Left renal pelvis (tissue), 4 donors: ENCODE measurements at places on chromosomes 11 and 22. TPM values are rescaled to one million over a fixed set of nuclear protein-coding genes. Genes with fewer than 3 reads are reported as not detected.

C11orf42 gene
- polyA plus RNA-seq = 0.86 TPM

PRR14L gene
- polyA plus RNA-seq = 28.3 TPM

DNAJB13 gene
- 0.33 TPM for polyA plus RNA-seq

CSTPP1 gene
- 32.5 TPM for polyA plus RNA-seq

ASCL2 gene
- 2.2 TPM for polyA plus RNA-seq

- no peak for DNase-seq
Measured at GRCh38 chr11:18319914-18320313, 2.0 kb downstream of the HPS5 start.

GRCh38 chr11:951507-951906 lies 25.8 kb downstream of the AP2A2 start:
- no peak for DNase-seq

GRCh38 chr11:15194671-15195415 lies 80.1 kb downstream of the INSC start:
- DNase-seq = no peak

- no peak for DNase-seq
Measured at GRCh38 chr11:35281169-35281688, 138.1 kb downstream of the SLC1A2 start.

DNA sequence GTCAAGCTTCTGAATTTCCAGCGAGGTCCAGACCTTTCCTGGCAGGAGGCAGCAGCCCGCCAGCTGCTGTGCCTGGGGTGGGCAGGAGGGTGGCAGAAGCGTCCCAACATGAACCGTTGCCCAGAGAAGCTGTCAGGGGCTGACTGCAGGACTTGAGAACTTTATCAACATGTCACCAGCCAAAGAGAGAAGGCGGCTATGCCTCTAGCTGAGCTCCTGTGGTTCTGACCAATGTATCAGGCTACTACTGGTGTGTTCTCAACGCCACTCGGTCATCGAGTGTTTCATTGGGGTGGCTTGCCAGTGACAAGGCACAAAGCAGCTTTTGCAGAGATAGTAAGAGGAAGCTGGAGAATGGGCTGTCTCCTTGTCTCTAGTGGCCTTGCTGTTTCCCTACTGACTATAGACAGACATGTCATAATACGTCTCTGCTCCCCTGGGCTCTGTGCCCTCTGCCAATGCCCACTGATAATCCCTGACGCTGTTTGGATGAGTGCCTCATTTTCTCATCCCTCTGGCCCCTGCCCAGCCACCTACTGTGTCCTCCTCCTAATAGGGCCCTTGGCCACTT lies 17.6 kb upstream of the ASCC2 start:
- no peak for DNase-seq

DNA sequence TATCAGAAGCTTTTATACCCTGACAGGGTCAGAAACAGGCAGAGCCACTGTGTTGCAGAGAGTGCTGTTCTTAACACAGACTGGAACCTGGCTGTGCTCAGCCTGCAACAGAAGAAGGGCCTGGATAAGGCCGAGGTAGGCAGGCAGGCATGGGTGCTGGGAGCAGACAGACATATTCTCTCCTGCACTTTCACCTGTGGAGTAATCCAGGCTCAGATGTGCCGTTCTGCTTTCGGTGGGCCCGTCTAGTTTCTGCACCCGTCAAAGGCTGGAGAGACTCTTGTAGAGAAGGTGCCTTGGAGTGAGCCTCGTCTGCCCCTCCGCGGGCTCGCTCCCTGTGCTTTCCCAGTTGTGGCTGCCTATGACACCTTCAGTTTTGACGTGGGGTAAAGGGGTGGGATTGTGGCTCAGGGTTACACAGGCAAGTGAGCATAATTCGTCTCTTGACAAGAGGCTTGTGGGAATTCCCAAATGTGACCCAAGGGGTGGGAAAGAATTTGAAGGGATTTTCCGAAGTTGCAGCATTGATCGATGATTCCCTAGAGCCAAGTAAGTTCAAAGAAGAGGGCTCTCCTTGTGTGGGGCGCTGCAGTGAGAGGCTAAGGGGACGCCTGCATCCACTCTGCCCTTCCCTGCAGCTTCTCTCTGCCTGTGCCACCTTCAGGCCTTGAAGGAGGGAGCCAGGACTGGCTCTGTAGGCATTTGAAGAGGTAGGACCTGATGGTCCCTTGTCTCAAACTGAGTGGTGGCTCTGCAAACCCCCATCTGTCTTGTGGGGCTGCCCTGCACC lies 16.2 kb upstream of the ST3GAL4 start:
- no peak for DNase-seq

- DNase-seq = no peak
Measured at GRCh38 chr22:40673017-40673416, 6.3 kb upstream of the MCHR1 start.

DNA sequence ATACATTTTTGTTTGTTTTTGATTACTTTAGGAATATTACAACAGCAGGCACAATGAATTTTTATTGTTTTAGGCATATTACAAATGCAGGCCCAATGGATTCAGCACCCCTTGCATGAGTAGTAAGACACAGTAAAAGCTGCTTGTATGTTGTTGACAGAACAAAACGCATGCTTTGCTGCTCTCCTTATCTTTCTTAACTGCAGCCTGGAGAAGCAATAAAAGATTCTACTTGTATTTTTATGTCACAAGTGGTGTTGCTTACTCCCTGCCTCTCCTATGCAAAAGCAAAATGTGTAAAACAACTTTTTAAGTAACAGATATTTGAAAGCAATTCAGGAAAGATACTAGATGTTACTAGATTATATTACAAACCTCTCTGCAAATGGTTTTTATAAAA lies 73.9 kb downstream of the TRPC6 start:
- DNase-seq = no peak

GRCh38 chr22:32761251-32761903 lies 40.1 kb upstream of the TIMP3 start:
- no peak for DNase-seq

GRCh38 chr11:35275786-35276170 lies 136.8 kb downstream of the CD44 start:
- no peak for DNase-seq

DNA sequence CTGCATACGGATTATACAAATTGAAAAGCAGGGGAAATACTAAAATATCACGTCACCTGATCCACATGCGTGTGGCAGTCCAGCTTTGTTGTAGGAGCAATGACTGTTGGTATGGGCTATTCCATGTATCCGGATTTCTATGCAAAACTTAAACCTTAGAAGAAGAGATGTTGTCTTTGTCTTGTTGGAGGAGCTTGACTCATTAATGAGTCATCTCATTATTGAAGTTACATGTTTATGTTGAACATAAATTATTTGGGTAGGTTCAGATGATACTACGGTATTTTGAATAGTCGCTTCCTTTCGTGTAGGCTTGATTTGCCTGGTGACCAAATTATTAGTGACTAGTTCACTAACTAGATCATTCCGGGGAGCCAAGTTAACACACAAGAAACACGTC lies 806 bp upstream of the SAAL1 start:
- DNase-seq = no peak

DNA sequence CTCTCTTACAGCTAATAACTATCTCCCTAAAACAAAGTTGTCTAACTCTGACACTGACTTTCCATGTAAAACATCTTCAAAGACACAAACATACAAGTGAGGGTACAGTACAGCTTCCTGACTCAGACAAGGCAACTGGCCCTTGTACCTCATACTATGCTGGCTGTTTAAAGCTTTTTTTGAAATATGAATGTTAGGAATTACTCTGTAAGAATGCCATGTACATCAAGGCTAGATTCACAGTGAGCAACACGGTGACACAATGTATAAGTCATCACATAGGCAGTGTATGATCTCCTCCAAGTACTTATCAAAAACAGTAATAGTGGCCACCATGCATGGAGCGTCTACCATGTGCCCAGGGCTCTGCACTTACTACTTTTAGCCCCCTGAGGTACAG lies 28.6 kb downstream of the ALG8 start:
- DNase-seq = no peak

DNA sequence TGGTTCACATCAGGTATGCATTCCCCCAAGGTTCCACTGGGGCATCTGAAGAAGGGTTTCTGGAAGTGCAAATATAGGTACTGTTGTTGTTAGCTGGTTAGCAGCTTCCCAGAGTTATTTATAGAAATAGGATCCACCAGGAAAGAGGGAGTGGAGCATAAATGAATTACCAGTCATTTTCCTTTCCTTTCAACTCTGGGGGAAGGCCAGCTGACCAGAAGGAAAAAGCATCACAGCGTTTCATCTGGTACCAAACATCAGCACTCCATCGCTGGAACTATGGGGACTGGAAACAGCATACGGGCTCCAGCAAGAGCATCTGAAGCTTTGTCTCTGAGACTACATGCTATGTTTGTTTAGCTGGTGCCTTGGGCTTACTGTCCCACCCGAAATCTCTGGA lies 378.2 kb upstream of the NARS2 start:
- no peak for DNase-seq

- DNase-seq = no peak
Measured at GRCh38 chr22:30048681-30049080, 31.6 kb upstream of the HORMAD2 start.
